ENCODE measurements at places on chromosomes 16 and 17.

DNA sequence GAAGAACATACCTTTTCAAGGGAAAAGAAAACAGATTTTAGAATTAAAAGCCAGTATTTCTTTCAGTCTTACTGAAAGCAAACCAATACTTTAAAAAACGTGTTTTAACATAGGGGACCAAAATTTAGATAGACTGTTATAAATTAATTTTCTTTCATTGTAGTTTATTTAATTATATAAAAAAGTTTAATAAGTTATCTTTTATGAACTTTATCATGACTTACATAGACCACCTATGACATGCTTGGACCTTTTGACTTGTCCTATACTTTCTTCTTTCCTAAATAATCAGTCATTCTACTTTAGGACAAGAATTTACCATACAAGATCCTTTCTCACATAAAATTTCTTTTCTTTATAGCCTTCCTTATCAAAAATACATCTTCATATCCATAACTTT is 102.0 kb upstream of the HAS3 start:
- no peak for DNase-seq

DNA sequence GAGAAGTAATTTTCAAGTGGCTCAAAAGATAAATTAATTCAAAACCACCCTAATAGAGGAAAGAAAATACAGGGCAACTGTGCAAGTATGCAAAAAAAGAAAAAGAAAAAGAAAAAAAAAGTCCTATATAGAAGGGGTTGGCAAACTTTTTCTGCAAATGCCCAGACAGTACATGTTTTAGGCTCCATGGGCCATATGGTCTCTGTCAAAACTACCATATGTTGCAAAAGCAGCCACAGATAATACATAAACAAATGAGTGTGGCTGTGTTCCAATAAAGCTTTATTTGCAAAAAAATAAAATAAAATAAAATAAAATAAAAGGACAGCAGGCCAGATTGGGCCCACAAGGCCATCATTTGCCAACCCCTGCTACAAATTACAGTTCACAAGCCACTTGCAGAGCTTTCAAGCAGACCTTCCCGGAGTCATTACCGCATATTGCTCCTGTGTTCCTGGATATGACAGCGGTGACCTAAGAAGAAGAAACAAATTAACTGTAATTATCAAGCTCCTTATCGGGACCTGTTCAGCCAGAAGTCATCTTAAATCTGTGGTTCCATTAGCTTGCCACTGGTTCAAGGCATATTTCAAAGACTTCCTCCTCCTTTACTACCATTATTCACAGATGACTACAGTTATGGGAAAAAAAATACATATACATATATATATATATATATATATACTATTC is 15.9 kb downstream of the ZC3H7A start:
- DNase-seq: no peak

GRCh38 chr17:33667052-33667509 is 374.0 kb upstream of the ASIC2 start:
- no peak for DNase-seq

DNA sequence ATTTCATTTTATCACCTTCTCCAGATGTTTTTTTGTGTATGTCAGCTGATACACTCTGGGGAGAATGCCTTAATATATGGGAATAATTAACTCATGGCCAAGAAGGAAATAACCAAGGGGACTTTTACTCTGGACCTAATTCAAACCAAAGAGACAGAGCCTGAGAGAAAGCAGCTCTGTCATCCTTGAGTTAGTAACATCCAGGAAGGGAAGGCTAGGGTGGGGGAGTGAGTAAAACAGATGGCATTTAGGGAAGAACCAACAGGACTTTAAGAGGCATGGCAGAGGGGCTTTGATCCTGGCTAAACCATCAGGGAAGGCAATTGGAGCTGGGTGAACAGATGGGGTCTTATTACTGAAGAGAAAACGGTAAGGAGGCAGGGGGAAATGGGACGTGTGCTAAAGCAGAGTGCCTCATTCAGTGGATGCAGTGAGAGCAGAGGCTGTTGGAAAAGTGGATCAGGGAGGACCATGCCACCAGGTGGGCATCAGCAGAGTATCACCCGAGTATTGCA is 2.5 kb upstream of the SMPD3 start:
- no peak for DNase-seq

DNA sequence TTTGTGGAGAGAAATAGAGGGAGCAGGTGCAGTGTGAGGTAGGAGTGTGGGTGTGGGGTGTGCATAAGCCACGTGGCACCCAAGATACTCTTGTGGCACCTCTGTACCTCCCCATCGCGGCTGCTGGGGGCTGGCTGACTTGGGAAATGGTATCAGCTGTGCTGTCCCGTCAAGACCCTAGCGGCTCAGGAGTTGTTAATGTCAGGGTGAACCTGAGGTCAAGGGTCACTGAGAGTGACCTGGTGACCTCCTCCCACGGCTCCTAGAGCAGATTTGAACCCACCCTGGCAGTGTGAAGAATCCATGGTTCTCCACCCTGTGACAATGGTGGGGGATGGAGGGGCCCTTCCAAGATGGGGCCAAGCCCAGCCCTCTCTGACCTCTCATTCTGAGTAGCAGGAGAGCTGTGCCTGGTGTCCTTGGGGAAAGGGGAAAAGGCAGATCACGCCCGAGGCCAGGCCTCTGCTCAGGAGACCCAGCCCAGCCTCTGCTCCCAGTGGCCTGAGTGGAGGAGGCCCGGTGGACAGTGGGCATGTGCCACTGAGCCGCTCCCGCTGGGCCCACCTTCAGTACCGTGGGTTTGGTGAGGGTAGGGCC is 3.0 kb upstream of the WFIKKN2 start:
- no peak for DNase-seq

DNA sequence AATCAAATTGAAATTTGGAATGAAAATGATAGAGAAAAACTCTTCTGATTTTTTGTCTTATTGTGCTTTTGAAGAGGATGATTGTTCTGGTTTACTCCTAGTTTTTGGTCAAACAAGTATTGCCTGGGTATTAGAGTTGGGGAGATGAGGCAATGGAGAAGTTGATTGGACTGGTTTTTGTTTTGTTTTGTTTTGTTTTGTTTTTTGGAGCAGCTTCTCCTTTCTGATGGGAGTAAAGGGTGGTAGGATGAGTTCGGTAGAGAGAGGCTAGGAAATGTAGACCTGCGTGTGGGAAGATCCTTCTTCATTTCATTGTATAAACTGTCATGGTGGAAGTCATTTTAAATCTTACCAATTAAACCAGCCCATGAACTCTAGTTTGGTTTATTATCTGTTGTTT is 17.7 kb downstream of the ATP6V0A1 start:
- no peak for DNase-seq

GRCh38 chr17:57557834-57558681 is 187.0 kb downstream of the CCDC182 start:
- no peak for DNase-seq

- no peak for DNase-seq
Measured at GRCh38 chr16:17379121-17379571, 91.6 kb downstream of the XYLT1 start.

- DNase-seq: no peak
Measured at GRCh38 chr16:12611916-12612597, 191.6 kb downstream of the CPPED1 start.

DNA sequence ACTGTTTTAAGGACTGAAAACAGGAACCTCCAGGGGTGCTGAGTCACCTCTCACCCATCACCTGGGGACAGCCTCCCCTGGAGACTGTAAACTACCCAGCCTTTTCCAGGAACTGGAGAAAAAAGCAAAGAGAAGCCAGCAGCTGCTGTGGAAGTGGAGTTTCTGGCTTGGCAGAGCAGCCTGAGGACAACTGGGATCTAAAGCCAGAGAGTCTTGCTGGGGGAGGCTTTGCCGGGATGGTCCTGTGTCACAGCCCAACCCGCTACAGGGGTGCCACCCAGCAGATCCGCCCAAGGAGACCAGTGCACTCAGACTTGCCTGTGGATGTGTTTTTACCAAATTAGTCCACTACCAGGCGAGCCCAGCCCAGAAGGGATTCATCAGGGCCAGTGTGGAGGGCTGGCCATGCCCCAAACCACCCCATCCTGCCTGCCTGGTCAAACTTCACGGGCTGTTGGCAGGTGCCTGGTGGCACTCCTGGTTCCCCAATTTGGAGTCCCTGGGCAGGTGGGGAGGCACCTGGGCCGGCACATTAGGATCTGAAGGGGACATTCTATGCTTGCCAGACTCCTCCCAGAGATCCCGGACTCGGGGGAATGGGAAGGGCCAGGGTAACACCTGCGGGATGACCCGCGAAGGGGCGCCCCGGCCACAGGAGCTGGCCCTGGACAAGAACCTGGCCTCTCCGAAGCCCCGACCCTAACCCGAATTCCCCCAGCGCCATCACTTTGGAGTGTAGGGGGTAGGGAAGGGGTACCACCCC is 771 bp downstream of the MSRB1 start:
- DNase-seq: no peak

DNA sequence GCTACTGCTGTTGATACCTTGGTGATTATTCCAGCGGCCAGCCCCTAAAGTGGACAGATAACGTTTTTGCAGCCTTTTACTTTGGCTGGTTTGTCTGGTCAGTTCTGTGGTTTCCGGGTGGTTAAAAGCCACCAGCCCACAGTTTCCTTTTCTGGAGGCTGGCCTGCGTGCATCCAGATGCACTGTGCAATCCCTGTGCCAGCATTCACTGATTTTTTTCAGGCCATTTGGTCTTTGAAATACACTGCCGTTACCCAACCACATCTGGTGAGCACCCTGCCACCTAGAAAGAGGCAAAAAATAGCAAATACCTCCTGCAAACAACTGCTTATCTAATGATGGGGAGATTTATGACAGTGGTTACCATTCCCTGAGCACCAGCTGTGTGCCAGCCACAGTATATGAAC is 797 bp downstream of the NUDT7 start:
- DNase-seq: peak; percentile 11

- no peak for DNase-seq
Measured at GRCh38 chr17:80704381-80704819, 159.8 kb downstream of the RPTOR start.

GRCh38 chr17:65527381-65527780 is 34.1 kb downstream of the AXIN2 start:
- no peak for DNase-seq

DNA sequence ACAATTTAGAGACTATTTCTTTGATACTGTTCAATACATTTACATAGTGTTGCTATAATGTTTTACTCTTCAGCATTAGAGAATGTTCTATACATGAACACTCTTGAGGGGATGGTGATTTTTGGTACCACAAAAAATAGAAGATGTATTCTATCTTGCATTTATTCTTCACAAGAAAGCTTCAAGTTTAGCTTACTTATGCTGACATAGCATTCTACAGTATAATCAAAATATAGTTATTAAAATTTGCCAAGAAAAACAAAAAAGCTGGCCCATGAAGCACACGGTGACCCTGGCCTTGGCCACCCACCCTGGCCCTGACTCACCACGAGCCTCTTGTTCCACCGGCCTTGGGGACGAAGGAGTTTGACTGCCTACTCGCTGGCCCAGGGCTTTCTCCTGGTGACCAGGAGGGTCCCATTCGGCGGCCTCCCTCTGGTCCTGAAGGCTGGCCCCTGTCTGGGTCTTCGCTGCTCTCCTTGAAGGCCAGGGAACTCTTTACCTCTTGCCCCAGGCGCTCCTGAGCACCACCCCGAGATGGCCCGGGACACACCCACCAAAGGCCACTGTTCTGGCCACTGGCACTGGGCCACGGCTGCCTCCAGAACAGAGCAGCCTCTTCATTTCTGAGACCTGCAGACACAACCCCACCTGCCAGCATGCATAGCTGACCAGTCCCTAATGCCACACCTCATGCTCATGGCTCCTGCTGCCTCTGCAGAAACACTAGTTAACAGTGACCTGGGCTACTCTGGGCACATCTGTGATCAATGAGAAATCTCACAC is 22.5 kb upstream of the ICAM2 start:
- no peak for DNase-seq

- peak; percentile 39 for DNase-seq
Measured at GRCh38 chr17:57256708-57257112, 387 bp downstream of the MSI2 start.

GRCh38 chr16:68658341-68658973 is 13.3 kb downstream of the CDH3 start:
- DNase-seq: no peak

DNA sequence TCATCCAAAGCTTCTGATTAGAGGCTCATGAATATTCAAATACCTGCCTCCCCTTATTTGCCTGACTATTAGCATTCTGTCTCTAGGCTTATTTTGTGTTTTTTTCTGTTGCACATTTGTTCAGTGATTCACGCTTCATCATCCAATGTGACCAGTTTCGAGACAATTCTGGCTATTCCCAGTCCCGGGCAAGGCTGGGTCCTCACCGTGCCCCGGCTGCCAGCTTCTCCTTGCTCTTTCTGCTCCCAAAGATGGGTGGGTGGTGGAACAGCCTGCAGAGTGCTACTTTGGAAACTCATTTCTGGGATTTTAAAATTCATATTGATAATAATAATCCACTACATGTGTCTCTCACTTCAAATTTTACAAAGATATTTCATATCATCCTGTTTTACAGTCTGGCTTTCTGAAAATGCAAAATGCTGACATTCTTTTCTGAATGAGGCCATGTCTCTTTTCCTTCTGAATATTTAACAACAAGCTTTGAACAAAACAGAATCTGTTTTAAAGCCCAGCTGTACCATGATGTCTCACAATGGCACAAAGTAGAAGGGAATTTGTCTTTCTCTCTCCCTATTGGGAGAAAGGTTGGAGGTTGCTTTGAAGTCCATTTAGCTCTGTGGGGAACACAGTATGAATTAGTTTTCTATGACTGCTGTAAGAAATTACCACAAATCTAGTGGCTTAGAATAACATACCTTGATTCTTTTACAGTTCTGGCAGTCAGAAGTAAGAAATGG is 116.9 kb upstream of the CDH13 start:
- no peak for DNase-seq

- DNase-seq: no peak
Measured at GRCh38 chr16:1538804-1539520, 5.5 kb downstream of the TMEM204 start.

DNA sequence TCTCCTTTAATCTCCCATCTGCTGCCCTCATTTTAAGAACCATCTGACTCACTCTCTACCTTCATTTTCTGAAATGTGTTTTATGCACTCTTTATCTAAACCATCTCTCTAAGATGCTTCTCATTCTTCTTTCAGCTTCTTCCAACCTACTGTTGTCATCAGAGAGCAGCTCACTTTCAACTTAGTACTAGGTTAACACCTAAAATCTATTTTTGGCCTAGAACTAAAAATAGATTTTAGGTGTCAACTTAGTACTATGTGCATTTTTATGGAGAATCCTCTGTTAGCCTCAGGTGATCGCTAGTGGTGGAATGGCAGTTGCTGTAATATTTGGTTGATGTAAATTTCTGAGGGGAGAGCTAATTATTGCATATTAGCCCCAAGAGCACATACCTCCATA is 277.1 kb downstream of the KCNJ2 start:
- no peak for DNase-seq

- DNase-seq: no peak
Measured at GRCh38 chr16:16052916-16053315, 103.5 kb downstream of the ABCC1 start.

- DNase-seq: peak; percentile 70
Measured at GRCh38 chr17:77394540-77395295, 253.9 kb downstream of the SEC14L1 start.

- no peak for DNase-seq
Measured at GRCh38 chr17:81251709-81252301, 12.7 kb downstream of the NDUFAF8 start.

GRCh38 chr16:27879601-27880247 is 183.8 kb downstream of the GSG1L start:
- no peak for DNase-seq

All from gastrocnemius medialis (tissue), 4 donors.